Activated effector memory CD4-positive, alpha-beta T cell treated with Interleukin-2 at 50 U/mL for 16 hours (primary cell): ENCODE measurements at places on chromosomes 16 and 17.
A peak's percentile ranks its signal among the peaks of the same experiment; 100 is the strongest.

DNA sequence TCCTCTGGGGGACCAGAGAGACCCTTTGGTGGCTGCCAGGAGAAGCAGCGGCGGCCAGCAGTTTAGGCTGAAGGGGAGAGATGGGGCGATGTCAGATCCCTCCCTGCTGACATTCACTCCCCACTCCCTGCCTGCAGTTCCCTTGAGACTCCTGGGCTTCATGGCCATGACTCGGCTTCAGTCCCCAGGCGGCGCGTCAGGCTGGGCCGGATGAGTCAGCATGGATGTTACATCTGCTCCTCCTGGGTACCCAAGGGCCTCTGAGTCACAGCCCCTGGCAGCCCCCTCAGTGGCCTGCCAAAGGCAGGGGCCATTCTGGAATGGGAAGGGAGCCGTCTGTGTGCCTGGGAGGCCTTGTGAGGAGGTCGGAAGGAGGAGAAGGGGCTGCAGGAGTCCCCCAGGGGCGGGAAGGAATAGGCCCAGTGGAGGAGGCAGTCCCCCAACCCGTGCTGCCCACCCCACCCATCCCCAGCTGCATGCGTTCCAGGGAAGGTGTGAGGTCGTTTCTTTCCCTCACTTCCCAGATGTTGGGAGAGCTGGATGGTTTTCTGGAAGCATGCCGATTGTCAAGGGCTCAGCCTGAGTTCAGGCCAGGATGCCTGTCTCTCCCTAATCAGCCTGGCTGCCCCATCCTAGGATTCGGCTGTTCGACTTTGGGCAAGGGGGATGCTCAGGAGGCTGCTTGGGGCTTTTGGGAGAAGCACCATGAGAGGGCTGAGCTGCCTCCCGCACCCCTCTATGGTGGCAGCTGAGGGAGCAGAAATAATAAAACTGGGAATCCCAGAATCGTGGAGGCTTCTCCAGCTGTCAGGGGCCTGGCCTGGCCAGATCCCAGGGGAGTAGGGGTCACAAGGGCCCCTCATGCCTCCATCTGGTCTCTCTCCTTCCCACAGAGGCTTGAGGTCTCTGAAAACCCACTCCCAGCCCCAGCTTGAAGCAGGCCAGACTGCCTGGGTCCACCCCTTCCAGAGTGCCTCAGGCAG is 9.7 kb downstream of the RHBDL3 start:
- no peak for DNase-seq

- DNase-seq: no peak
Observed at GRCh38 chr16:80299416-80299815, 241.4 kb upstream of the DYNLRB2 start.

GRCh38 chr16:19066988-19067348 is 446 bp upstream of the COQ7 start:
- no peak for DNase-seq

DNA sequence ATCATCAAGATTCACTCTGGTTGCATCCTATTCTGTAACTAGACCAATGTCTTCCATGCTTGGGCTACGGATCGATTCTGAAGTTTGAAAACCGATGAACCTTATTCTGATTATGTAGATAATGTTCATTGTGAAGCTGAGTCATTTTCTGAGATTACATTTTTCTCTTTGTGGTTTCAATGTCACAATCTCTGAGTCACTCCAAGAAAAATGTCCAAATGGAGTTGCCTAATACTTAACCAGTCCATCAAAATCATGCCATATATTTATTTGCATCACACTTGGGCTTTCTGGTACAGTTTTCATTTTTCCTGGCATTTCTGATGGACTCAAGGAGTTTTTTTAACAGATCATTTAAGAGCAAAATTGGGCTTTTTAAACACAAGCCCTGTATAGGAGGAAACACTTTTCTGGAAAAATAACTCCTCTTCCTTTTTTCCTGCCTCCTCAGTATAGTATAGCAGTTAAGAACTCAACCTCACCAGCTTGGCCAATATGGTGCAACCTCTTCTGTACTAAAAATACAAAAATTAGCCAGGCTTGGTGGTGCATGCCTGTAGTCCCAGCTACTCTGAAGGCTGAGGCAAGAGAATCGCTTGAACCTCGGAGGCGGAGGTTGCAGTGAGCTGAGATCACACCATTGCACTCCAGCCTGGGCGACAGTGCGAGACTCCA is 17.5 kb downstream of the CACNG3 start:
- DNase-seq: no peak

DNA sequence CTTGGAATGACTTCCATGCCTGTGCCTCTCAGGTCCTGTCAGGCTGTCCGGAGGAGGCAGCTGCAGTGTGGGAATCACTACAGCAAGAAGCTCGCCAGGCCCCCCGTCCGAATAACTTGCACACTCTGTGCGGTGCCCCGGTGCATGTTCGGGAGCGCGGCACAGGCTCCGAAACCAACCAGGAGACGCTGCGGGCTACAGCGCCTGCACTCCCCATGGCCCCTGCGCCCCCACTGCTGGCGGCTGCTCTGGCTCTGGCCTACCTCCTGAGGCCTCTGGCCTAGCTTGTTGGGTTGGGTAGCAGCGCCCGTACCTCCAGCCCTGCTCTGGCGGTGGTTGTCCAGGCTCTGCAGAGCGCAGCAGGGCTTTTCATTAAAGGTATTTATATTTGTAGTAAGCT is 1.3 kb downstream of the NRN1L start:
- DNase-seq: no peak

DNA sequence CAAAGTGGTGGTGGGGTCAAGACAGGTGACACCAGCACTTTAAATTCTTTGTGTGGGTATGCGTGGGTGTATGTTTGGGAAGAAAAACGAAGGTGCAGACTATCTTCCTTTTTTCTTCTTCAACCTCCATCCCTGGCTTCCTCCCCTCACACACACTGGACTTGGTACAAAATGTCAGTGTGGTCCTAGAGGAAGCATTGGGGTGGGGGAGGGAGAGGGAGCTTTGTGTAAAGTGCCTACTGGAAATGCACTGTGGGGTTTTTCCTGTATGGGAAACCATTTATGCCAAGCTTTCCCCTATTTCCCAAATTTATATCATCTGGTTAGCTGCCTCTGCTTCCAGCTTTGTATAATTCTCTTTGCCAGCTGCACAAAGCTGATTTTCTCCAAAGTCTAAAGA is 44.4 kb downstream of the SLFN12L start:
- no peak for DNase-seq

DNA sequence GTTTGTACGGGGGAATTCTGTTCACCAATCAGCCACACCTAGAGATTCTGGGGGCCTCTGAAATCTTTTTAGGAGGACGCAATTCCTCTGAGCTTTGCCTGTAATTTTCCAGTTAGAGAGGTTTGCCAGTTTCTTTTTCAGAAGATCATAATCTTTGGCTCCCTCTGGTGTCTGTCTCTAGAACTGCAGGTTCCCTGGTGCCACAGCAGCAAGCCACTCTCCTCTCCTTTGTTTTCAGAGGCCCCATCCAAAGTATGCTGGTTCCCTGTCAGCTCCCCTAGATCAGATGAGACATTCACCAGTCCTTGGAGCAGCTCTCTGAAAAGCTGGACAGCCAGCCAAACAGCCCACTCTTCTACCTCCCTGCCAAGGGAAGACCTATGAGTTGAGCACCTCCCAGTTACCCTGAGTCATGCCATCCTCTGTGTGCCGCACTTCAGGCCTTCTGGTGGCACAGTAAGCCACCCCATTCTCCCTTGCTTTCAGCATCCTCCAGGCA is 36.1 kb downstream of the RNF112 start:
- DNase-seq: peak; percentile 30
